CD8-positive, alpha-beta memory T cell (primary cell): ENCODE measurements at places on chromosomes 5 and 9. TPM values are rescaled to one million over a fixed set of nuclear protein-coding genes. Genes with fewer than 3 reads are reported as not detected.

Gene TRAF1
- 316 TPM for total RNA-seq

DNA sequence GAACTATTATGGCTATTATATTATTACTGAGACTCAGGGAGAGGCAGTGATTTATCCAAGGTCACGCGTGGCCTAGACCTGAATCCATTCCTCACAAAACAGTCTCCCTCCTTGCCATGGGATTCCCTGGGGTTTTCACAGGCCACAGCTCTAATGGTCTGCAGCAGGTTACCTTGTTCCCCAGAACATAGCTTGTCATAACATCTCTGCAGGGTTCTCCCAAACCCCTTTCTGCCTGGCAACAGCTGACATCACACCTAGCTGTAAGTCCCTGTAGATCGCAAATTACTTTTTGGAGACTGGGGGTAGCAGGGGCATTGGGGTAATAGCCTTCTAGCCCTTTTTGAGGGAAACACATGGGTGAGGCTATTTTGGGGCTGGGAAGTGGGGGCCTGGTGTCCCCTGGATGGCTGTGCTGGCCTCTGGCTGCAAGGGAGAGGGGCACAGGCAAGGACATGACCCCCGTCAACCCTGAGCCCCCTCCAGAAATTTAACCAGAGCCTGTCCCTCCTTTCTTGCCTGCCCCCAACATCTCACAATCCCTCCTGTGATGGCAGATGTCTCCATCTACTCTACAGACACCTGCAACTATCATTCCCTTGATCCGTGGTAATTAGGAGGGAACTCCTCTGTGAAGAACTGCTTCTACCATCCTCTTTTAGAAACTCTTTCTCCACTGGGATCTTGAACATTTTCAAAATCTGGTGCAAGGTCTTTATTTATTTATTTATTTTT is 1.3 kb downstream of the CD74 start:
- H3K36me3 ChIP-seq: peaks cover 11% of the 10 kb centered on the region
- DNase-seq: peak; percentile 66
- peaks cover 46% of the 10 kb centered on the region for H3K4me1 ChIP-seq
- H3K27me3 ChIP-seq: no peaks in the 10 kb centered on the region
- peak overlapping the region; percentile 96 for H3K27ac ChIP-seq

DNA sequence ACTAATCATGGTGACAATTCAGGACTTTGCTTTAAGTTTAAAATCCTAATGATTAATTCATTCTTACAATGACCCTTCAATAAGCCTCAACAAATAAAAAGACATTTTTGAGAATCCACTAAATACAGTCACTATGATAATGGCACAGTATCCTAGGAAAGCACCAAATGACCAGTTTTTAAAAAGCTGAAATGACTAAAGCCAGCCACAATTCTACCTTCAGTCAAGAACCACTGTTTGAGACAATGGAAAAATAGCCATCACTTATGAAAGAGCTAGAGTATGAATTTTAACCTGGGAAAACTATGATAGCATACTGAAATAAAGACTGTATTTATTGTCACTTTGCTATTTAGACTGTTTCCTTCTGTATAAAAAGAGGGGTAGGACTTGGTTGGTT is 14.0 kb downstream of the FBXW2 start:
- no peak overlapping the region for H3K27ac ChIP-seq
- H3K4me1 ChIP-seq: peaks cover 7% of the 10 kb centered on the region
- no peak for DNase-seq
- H3K36me3 ChIP-seq: peaks cover 23% of the 10 kb centered on the region
- no peaks in the 10 kb centered on the region for H3K27me3 ChIP-seq

Gene LCN2
- total RNA-seq: not detected

- DNase-seq: no peak
- no peak overlapping the region for H3K27ac ChIP-seq
- H3K36me3 ChIP-seq: peaks cover 11% of the 10 kb centered on the region
- H3K4me1 ChIP-seq: no peaks in the 10 kb centered on the region
- no peaks in the 10 kb centered on the region for H3K27me3 ChIP-seq
Measured at GRCh38 chr9:94802793-94803192, 76.3 kb downstream of the AOPEP start.

Gene FGF10
- not detected for total RNA-seq

DNA sequence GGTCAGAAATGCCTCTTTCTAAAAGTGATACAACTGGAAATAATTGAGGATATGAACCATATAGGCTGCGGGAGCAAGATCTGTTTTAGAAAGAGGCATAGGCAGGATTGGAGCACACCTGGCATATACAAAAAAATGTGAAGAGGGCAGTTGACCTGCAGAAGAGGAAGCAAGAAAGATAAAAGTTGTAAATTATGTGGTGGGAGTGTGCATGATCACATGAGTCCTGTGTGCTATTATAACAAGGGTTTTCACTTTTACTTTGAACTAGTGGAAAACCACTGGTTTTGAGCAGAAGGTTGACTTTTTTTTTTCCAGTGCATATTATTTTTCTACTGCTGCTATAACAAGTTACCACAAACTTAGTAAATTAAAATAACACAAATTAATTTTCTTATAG is 489.3 kb downstream of the ANXA1 start:
- H3K27me3 ChIP-seq: no peaks in the 10 kb centered on the region
- H3K4me1 ChIP-seq: no peaks in the 10 kb centered on the region
- H3K4me3 ChIP-seq: no peak overlapping the region
- H3K36me3 ChIP-seq: no peaks in the 10 kb centered on the region

Gene FCHO2
- 3.9 TPM for total RNA-seq

DNA sequence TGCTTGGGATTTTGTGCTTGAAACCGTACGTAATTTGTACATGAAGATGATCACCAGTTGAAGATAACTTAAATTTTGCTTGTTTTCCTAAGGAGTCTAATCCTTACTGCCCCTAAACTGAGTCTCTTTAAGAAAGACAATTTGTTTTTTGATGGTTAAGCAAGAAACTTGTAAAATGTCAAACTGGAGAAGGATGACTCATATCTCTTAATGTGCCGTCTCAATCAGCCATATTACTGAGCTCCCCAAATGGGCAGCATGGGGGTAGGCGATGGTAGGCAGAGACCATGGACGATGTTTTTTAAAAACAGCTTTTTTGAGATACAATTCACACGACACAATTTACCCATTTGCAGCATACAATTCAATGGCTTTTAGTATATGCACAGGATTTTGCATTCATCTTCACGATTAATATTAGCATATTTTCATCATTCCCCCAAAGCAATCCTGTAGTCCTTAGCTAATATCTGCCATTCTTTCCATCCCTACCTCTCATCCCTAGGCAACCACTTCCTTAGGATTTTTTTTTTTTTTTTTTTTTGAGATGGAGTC is 14.3 kb downstream of the ARHGAP26 start:
- H3K36me3 ChIP-seq: no peaks in the 10 kb centered on the region
- peak overlapping the region; percentile 38 for H3K27ac ChIP-seq
- no peak for DNase-seq
- peaks cover 69% of the 10 kb centered on the region for H3K4me1 ChIP-seq
- H3K27me3 ChIP-seq: no peaks in the 10 kb centered on the region

DNA sequence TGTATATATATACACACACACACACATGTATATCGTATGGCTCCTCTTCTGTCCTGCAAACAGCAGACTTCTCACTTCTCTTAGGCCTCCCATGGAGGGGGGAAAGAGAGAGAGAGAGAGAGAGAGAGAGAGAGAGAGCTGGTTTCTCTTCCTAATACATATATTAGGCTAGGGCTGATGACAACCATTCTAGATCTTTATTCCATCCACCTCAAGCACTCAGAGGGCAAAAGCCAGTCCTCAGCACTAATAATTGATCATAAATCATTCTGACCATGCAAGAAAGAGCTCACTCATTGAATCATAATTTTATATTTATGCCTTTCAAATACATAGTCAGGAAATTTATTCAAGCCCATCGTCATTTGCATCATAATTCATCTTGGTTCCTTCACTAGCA is 47.0 kb downstream of the CFAP90 start:
- H3K4me1 ChIP-seq: no peaks in the 10 kb centered on the region
- no peaks in the 10 kb centered on the region for H3K27me3 ChIP-seq
- no peak overlapping the region for H3K4me3 ChIP-seq
- no peak for DNase-seq
- H3K36me3 ChIP-seq: no peaks in the 10 kb centered on the region

DNA sequence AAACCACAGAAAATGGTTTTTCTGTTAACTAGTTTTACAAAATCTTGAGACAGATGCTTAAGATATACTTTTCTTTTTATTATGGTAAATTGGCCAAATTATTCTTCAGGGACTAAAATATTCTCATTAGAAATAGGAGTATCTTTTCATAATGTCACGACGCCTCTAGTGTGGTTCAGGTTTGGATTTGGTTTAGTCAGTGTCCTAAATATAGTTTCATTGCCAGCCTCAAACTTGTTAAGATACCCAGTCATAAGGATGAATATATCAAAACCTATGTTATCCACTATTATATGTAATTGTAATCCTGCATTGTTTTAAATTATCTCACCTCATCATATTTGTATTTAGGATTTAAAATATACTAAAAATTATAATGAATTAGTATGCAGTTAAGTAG is 13.7 kb downstream of the NDUFAF2 start:
- peaks cover 4% of the 10 kb centered on the region for H3K4me1 ChIP-seq
- no peaks in the 10 kb centered on the region for H3K36me3 ChIP-seq
- no peak overlapping the region for H3K4me3 ChIP-seq
- no peaks in the 10 kb centered on the region for H3K27me3 ChIP-seq

GRCh38 chr5:161376034-161376433 is 170.5 kb downstream of the GABRB2 start:
- H3K27ac ChIP-seq: no peak overlapping the region
- no peaks in the 10 kb centered on the region for H3K4me1 ChIP-seq
- H3K27me3 ChIP-seq: no peaks in the 10 kb centered on the region
- H3K36me3 ChIP-seq: no peaks in the 10 kb centered on the region

- DNase-seq: no peak
- H3K36me3 ChIP-seq: no peaks in the 10 kb centered on the region
- no peaks in the 10 kb centered on the region for H3K4me1 ChIP-seq
- H3K27me3 ChIP-seq: no peaks in the 10 kb centered on the region
- no peak overlapping the region for H3K27ac ChIP-seq
Measured at GRCh38 chr9:82490019-82490499, 501.5 kb downstream of the SPATA31D1 start.

- no peaks in the 10 kb centered on the region for H3K27me3 ChIP-seq
- H3K4me3 ChIP-seq: no peak overlapping the region
- H3K36me3 ChIP-seq: no peaks in the 10 kb centered on the region
- no peak overlapping the region for H3K27ac ChIP-seq
- DNase-seq: no peak
Measured at GRCh38 chr5:4083591-4084337, 488.1 kb downstream of the IRX1 start.

Gene LEAP2
- total RNA-seq: 2.7 TPM

DNA sequence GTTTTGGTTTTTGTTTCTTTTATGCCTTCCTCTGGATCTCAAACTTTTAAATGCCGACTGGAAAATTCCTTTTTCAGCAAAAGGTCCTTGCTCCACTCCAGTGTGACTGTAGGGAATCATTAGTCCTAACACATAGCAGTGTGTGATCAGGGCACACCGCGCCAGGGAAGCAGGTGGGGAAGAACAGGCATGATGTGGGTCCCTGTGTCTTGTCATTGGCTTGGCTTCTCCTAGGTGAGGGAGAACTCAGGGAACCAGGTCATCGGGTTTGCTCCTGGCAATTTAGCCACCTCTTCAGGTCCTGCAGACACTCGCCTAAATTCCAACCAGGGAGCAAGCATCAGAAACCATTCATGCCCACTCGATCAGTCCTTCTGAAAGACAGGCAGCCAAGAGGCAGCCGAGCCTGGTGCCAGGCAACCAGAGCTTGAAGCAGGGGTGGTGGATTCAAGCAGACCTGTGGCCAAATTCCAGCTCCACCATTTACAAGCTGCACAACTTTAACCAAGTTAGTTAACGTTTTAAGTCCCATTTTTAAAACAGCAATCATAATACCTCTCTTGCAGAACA is 514.2 kb downstream of the BNC2 start:
- no peak overlapping the region for H3K4me3 ChIP-seq
- H3K27me3 ChIP-seq: no peaks in the 10 kb centered on the region
- no peaks in the 10 kb centered on the region for H3K36me3 ChIP-seq
- H3K4me1 ChIP-seq: no peaks in the 10 kb centered on the region

DNA sequence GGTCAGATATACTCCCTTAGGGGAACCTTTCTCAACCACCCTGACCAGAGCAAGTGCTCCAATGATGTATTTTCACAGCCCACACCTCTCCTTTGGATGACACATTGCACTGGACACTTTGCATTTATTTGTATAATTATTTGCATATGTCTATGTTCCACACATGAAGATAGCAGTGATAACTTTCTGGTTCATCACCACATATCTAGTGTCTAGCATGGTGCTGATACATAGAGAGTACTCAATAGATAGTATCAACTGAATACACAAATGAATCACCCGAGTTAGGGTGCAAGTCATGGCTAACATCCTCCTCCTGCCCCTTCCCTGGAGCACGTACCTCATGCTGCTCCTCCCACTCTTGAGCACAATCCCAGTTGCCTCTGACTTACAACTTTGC is 617.6 kb downstream of the EBF1 start:
- no peak overlapping the region for H3K27ac ChIP-seq
- H3K27me3 ChIP-seq: peaks cover 3% of the 10 kb centered on the region
- H3K36me3 ChIP-seq: no peaks in the 10 kb centered on the region
- no peak for DNase-seq
- H3K4me3 ChIP-seq: no peak overlapping the region
- no peaks in the 10 kb centered on the region for H3K4me1 ChIP-seq

DNA sequence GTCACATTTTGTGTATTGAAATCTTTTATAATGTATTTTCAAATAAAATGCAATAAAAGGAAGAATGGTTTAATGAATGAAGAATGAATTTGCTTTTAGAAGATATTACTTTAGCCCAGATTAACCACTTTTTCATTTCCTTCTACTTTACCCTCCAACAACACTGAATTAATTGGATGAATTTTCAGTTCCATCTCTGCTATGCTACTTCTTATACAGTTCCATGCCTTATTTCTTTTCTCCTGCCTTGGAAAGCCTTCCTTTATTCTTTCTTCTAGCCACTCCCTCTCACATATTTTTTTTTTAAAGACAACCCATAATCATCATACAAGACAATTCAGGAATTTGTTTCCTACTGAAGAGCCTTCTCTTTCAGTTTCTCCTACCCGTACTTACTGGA is 296.6 kb upstream of the TNC start:
- no peak for DNase-seq
- no peak overlapping the region for H3K27ac ChIP-seq
- H3K36me3 ChIP-seq: no peaks in the 10 kb centered on the region
- no peaks in the 10 kb centered on the region for H3K4me1 ChIP-seq
- H3K27me3 ChIP-seq: no peaks in the 10 kb centered on the region

DNA sequence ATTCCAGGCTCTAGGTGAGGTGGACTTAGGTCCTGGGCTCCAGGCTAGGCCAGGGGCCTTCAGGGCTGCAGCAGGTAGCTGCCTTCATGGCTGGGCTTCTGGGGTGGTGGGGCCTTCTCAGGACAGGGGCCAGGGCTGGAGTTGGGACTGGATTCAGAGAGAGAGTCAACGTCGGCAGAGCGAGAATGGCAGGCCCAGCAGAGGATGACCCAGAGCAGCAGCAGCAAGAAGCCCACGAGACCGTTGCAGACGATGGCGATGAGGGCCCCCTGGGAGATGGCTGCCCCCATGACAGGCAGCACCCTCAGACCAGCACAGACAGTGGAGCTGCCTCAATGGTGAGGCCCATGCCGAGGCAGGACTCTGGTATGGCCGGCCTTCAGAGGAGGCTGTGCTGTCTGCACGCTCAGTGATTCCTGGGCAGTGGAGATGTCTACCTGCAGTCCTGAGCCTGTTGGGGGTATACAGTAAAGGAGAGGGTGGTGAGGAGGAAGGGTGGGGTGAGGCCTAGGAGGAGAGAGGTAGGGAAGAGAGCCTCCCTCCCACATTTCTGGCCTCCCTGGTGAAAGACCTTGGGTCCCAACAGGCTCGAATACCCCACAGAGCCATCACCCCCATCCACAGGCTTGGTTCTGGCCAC is 1.3 kb downstream of the ENHO start:
- H3K4me1 ChIP-seq: peaks cover 8% of the 10 kb centered on the region
- H3K36me3 ChIP-seq: no peaks in the 10 kb centered on the region
- DNase-seq: no peak
- H3K4me3 ChIP-seq: no peak overlapping the region
- H3K27ac ChIP-seq: no peak overlapping the region
